Mesothelial cell of epicardium (in vitro differentiated cells): ENCODE measurements at places on chromosomes 13 and 19. TPM values are rescaled to one million over a fixed set of nuclear protein-coding genes. Genes with fewer than 3 reads are reported as not detected.

The PSPN gene
- total RNA-seq = 3.5 to 3.8 TPM (median 3.6 TPM) in 3 replicates

The RFPL4A gene
- not detected in 3 replicates for total RNA-seq

DNA sequence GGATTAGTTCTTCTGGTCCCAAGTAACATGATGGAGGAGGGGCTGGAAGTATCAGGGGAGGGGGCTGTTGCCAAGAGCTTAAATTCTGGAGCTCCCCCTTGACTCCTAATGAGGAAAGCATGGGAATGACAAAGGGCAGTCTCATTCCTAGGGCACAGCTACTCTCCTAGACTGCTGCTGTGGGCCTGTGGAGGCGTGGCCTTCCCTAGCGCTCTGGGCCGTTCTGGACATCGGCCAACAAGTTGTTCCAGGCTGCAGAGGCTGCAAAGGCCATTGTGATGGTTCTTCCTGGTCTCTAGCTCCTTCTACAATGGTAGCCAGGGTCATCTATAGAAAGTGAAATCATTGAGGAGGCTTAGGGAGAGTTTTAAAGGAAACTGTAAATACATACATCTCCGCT, 916.6 kb downstream of the DIAPH3 start:
- DNase-seq = no peak
- H3K27ac ChIP-seq = no peak overlapping the region
- no peaks in the 10 kb centered on the region for H3K36me3 ChIP-seq
- no peak overlapping the region for H3K4me3 ChIP-seq

GRCh38 chr13:112821340-112822055, 131.7 kb downstream of the ATP11A start:
- no peaks in the 10 kb centered on the region for H3K4me1 ChIP-seq
- DNase-seq = no peak
- no peaks in the 10 kb centered on the region for H3K27me3 ChIP-seq
